ENCODE measurements at places on chromosomes 2 and 18. TPM values are rescaled to one million over a fixed set of nuclear protein-coding genes. Genes with fewer than 3 reads are reported as not detected.

DNA sequence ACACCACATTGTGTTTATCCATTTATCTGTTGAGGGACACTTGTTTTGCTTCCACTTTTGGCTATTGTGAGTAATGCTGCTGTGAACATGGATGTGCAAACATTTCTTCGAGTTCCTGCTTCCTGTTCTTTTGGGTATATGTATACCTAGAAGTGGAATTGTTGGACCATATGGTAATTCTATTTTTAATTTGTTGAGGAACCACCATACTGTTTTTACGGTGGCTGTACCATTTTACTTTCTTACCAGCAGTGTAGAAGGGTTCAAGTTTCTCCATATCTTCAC lies 23.1 kb downstream of the ANXA4 start:
- no peak for DNase-seq

DYNAP gene
- not detected for total RNA-seq

POTEJ gene
- not detected for total RNA-seq

CDH20 gene
- not detected for total RNA-seq

GRCh38 chr2:212237350-212238095 lies 301.1 kb downstream of the ERBB4 start:
- DNase-seq = no peak

DNA sequence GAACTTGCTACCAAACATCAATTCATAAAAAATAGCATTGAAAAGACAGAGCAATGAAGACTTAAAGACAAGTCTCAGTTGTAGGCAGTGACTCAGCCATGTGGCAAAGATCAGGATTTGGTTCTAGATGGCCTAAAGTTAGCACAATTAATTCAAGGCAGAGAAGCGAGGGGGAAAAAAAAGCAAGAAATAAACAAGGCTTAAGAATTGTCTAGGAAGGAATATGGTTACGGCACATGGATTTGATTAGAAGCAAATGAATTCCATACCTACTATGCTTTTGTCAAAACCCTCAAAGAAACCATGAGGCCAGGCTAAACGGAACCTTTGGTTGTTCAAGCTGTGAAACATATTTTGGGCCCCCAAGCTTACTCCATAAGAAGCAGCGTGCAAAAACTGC lies 362.2 kb upstream of the KCNH7 start:
- no peak for DNase-seq

COL4A3 gene
- total RNA-seq = 4.5 TPM

PELI1 gene
- 8.2 TPM for total RNA-seq

ARHGAP25 gene
- total RNA-seq = 5.4 TPM

PKDCC gene
- 77.1 TPM for total RNA-seq

ASPRV1 gene
- 0.84 TPM for total RNA-seq

KCNJ3 gene
- total RNA-seq = 2.0 TPM

DNA sequence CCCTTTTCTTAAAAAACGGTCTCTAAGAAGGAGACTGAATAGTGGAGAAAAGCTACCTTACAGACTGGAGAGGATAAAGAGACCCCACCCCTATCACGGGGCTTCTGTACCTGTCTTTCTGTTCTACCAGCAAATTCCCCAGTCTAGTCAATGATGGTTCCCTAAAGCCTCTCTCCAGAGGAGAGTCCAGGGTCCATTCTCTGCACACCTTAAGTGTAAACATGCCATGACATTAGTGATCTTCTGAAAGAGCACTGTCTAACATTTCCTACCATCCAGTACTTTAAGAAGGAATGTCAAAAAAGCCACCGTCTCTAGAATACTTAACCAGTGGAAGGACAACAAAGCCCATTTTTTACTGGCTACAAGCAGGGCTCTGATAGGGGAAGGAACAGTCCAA lies 17.0 kb upstream of the ERCC3 start:
- DNase-seq = no peak

DNA sequence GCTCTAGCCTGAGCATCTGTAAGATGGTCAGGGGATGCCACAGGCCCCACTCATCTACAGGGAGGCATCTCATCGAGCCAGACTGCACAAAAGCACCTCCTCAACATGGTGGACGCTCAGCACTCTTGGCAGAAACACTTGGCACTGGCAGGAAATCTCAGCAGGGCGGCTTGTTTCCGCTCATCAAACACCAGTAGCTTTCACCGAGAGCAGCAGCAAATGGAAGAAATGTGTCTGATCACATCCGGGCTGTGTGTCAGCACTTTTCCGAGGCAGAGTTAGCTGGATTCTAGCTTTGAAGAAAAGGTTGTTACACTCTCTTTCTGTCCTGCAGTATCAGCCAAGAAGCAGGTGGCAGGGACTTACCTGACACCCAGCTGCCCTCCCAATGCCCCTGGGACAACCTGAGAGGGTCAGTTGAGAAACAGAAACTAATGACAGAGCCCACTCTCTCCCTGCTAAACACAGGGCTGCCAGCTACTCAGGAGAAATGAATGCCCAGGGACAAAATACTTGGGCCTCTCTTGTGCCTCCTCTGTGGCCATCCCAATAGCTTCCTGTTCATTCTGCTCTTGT lies 68.9 kb upstream of the FZD7 start:
- no peak for DNase-seq

- DNase-seq = no peak
These were observed 53.5 kb downstream of the DGKD start for GRCh38 chr2:233407771-233408181.

DNA sequence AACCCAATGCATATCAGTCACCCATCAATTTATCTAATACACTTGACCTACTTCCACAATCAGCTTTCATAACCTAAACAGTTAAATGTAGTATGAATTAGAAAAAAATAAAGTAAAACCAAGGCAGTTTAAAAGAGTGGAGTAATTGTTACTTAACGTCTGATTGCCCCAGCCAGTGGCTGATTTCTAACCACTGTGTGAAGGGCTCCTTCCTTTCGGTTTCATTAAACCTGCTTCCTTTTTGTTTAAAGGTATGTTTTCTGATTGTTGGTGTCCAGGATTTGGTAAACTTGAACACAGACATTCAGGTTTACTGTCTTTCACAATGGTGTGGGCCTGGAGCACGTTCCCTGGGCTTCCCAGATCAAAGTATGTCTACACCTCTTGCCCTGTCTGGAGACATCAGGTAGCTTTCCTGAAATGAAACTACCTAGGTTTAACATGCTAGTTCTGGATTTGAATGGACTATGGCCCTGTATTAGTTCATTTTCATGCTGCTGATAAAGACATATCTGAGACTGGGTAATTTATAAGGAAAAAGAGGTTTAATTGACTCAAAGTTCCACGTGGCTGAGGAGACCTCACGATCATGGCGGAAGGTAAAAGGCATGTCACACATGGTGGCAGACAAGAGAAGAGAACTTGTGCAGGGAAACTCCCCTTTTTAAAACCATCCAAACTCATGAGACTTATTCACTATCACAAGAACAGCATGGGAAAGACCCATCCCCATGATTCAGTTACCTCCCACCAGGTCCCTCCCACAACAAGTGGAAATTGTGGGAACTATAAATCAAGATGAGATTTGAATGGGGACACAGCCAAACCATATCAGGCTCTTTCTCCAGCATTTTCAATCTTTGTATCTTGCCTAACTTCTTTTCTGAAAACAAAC lies 605.2 kb upstream of the ID2 start:
- no peak for DNase-seq

- DNase-seq = peak; percentile 89
These were observed 26.0 kb upstream of the SP3 start for GRCh38 chr2:173990970-173991819.

GAL3ST2 gene
- not detected for total RNA-seq

DNA sequence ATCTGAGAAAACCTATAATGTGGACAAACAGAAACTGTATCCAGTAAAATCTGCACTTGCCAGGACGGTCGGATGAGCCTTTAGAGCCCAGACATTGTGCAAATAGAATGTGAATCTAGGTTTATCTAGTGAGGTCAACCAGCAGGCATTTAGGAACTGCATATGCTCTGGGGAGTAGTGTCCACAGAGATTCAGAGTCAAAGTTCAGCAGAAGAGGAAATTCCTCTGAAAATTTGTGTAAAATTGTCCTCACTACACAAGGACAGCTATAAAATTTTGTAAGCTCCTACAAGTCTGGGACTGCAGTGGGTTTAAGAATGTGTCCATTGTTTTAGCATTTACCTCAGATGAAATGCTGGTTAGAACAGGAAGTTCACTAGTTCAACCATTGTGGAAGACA lies 9.8 kb upstream of the NDUFV2 start:
- DNase-seq = no peak

DNA sequence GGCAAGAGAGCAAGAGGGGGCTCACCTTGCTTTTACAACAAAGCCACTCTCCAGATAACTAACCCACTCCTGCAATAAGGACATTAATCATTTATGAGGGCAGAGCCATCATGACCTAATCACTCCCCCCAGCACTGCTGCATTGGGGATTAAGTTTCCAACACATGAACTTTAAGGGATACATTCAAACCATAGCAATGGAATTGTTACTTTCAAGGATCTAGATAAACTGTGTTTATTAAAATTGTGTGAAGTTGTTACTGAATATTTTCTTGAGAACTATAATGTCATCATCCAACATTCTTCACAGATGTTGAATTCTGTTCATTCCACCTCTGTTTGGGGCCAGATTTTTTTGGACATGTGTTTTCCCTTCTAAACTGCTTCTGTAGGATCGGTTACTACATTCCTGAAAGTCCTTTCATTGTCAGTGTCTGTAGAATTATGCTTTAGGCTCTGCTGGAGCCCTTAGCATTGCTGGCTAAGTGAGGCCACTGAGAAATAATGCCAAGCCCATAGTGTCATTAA lies 50.4 kb downstream of the SPATS2L start:
- DNase-seq = no peak

GRCh38 chr2:14355102-14355501 lies 277.4 kb upstream of the LRATD1 start:
- no peak for DNase-seq

- DNase-seq = no peak
These were observed 79.2 kb downstream of the SETBP1 start for GRCh38 chr18:44759925-44760342.

- no peak for DNase-seq
These were observed 41.5 kb downstream of the MARCHF7 start for GRCh38 chr2:159753797-159754196.

DNA sequence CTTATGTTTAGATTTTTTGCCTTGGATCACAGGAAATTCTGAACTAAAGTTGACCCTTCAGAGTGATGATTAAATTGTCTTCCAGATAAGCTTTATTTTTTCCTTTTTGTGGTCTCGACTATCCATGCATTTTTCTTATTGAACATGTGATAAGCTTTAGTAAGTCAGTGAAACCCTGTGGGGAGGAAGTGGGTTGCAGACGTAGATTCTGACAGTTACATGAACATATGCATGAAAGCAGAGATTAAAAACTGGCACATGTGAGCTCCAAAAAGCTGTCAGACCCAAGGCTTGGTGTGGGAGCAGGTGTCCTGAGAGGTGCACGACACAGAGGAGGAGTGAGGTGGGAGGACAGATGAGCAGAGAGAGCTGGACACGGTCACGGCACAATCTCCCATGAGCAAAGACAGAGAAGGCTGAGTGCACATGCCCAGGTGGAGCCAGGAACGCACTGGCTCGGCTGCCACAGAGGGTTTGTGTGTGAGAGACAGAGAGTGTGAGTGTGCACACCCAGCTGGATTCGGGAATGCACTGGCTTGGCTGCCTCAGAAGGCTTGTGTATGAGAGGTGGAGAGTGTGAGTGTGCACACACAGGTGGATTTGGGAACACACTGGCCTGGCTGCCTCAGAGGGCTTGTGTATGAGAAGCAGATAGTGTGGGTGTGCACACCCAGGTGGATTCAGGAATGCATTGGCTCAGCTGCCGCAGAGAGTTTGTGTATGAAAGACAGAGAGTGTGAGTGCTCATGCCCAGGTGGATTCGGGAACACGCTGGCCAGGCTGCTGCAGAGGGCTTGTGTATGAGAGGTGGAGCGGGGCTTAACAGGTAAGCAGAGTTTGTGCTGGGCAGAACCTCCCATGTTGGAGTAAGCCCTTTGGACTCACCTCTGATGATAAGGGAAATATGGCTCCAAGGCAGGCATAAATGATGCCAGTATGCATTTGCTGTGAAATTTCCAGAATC lies 849.1 kb upstream of the SALL3 start:
- DNase-seq = no peak
